T-helper 1 cell (primary cell): ENCODE measurements at places on chromosomes 16 and 17.

GRCh38 chr17:36593656-36594316, 2.1 kb downstream of the DHRS11 start:
- no peak for DNase-seq

- DNase-seq = no peak
These were observed 9.3 kb upstream of the MRTFB start for GRCh38 chr16:14061732-14062259.

DNA sequence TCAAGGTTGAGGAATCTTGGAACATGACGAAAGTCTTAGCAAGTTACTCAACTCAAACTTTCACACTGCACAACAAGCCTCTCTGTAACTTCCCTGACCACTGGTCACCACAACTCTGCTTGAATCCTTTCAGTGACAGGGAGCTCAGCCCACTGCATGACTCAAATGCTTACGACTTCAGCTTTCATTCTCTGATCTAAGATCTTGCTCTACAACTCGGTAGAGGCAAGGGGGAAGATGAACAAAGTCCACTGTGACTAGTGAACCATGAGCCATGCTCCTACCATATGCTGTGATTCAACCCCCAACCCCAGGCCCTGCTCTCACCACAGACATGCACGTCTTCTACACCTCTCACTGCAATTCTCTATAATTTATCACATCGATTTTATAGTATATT, 160.9 kb downstream of the SLC39A11 start:
- no peak for DNase-seq

GRCh38 chr17:7886227-7887037, 2.2 kb upstream of the CHD3 start:
- peak; percentile 62 for DNase-seq

DNA sequence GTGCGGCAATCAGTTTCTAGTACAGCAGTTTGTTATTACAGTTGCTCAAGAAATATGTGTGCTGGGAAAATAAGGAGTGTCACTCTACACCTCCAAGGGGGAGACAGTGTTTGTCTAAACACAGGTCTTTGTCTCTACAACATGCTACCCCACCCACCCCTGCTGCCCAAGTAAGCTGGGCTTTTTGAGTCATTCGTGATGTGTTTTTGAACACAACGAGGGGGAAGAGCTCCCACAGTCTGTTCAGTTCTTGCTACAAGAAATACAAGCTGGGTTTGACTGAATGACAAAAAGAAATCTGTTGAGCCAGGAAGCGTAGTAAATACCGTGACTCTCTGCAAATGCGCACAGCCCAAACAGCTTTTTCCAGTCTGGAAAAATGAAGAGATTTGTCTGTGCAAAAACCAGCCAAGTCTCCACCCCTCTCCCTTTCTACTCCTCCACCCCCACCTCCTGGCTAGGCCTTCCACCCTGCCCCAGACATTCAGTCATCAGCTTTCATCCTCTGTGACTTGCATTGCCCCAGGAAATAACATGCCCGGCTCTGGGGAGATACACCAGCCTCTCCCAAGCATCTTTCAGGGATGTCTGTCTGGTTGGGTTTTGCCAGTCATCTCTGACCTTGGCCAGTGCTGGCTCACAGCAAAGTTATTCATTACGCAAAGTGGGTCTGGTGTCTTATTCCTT, 25.7 kb downstream of the CHD9 start:
- DNase-seq = no peak
